ENCODE measurements at places on chromosomes 11 and 22.

- DNase-seq = no peak
These were observed 125.5 kb downstream of the FBXO7 start for GRCh38 chr22:32600147-32600546.

- DNase-seq = no peak
These were observed 119.3 kb downstream of the ABTB2 start for GRCh38 chr11:34238533-34238932.

DNA sequence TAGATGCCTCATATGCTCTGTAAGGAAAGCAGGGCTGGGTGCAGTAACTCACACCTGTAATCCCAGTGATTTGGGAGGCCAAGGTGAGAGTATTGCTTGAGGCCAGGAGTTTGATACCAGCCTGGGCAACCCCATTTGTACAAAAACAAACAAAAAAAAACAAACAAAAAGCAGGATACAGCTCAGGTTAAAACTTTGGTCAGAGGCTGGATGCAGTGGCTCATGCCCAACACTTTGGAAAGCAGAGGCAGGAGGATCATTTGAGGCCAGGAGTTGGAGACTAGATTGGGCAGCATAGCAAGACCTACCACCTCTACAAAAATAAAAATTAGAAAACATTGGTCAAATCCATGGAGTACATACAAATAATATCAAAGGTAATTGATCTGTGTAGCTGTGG lies 7.9 kb downstream of the CUL5 start:
- no peak for DNase-seq

DNA sequence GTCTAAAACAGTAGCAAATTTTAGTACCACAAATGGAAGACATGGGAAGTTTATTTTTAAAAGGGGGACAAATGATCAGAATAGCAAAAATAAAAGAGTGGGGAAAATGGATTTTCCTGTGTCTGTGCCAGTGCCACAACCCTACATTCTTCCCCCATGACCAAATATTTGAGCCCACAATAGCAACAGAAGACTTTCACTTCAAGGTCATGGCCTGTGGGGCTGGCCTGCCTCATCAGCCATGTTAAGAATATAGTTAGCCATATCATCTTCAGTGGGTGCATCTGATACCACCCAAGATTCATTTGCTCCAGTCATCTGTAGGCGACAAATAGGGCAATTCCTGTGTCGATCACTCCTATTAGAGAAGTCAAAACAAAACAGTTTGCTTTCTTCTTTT lies 26.3 kb downstream of the RNF141 start:
- no peak for DNase-seq

GRCh38 chr11:19675397-19675796 lies 37.2 kb upstream of the NAV2 start:
- DNase-seq = no peak

GRCh38 chr11:13535819-13536218 lies 40.0 kb upstream of the PTH start:
- no peak for DNase-seq

DNA sequence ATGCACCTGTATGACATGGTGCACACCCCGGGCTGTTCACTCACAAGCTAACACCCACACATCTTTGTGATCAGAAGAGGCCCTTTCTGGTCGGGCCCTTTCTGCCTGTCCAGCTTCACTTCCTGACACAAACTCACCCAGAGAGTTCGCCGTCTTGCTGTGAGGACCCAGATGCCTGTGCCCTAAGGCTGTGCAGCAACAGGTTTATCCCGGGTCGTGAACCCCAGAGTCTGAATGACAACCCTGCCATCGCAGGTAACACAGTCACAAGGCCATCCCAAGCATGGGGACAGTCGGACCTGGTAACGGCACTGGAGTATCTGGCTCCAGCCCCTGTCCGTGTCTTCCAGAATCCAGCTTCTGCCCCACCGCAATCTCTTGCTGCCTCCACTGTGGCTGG lies 235.1 kb downstream of the BUD13 start:
- DNase-seq = no peak

DNA sequence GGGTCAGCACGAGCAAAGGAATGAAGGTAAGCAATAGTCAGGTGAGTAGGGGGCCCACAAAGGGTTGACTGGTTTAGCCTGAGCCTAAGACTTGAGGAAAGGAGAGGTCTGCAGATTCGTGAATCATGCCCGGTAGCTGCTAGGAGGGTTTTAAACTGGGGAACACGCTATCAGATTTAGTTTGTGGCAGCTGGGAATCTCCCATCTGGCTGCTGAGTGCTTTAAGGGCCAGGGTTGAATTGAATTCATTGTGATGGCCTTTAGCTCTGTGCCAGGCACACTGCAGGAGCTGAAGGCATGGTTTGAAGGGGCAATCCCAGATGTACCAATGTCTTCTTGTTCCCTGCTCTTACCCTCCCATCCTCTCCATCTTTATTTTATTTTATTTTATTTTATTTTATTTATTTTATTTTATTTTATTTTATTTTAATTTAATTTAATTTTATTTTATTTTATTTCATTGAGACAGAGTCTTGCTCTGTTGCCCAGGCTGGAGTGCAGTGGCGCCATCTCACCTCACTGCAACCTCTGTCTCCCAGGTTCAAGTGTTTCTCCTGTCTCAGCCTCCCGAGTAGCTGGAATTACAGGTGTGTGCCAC lies 1.9 kb upstream of the NECTIN1 start:
- DNase-seq = no peak

DNA sequence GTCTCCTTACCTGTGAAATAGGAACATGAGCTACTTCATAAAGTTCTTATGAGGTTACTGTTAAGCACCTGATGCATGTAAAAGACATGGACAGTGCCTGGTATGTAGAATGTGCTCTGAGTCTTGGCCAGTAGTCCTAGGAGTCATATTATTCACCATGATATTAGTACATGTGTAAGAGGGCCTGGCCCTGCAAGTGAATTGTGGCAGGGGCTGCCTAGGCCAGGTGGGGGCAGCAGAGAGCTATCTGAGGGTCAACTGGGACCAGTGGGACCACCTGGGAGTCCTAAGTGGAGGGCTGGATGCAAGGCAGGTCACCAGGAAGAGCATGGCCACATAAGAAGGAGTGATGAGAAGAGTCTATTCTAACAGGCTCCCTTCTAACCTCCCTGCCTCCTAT lies 529.5 kb downstream of the SOX6 start:
- no peak for DNase-seq

DNA sequence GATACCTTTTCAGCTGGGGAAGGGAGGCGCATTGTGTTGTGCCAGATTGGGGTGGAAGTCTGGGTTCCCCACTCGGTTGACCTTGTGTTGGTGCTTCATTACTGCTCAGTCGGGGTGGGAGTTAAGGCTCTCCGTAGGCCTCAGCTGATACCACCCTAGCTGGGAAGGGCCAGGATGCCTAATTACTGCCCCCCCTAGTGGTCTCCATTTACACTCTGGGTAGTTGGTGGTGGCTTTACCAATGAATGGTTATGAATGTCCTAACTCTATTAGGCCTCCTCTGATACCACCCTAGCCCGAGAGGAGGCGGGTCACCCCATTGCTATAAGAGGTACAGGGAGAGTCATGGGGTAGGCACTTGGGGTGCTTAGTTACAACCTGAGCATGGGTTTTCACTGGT lies 27.5 kb upstream of the HIKESHI start:
- DNase-seq = no peak

GRCh38 chr22:32646476-32646875 lies 155.0 kb upstream of the TIMP3 start:
- DNase-seq = no peak

DNA sequence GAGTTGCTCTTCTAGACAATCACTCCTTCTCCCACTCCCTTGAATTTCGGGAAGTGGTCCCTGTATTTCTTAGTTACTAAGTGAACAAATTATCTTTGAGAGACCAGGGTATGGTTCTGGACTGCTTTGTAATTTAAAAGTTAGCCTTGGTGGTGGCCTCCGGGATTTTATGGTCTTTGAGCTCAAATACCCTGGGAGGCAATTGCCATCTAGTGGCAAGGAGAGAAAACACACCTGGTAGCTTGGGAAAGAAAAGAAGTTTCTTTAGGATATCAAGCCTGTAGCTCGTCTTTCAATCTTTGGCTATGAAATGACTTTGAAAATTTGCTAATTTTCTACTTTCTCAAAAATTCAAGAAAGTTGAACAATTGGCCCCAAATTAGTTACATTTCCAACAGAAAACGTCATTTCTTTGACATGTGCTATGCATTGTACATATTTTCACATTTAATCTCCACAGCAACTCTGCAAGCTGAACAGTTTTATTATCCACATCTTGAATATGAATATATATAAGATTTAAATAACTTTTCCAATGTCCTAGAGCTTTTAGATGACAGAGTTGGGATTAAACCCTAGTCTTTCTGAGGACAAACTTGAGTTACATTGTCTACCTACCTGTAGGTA lies 39.1 kb downstream of the MMP27 start:
- peak; percentile 23 for DNase-seq

DNA sequence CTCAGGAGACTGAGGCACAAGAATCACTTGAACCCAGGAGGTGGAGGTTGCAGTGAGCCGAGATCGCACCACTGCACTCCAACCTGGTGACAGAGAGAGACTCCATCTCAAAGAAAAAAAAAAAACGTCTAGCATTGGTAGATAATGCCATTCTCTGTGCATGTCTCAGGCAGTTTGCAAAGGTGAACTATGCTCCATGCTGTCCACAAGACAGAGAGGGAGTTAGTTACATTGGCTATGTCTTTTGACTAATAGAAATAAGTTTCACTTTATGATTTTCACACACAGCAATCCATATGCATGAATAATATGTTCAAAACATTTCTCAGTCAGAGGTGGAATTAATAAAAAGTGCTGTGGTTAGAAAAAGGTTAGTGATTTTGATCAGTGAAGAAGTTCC lies 591.4 kb downstream of the ETS1 start:
- no peak for DNase-seq

DNA sequence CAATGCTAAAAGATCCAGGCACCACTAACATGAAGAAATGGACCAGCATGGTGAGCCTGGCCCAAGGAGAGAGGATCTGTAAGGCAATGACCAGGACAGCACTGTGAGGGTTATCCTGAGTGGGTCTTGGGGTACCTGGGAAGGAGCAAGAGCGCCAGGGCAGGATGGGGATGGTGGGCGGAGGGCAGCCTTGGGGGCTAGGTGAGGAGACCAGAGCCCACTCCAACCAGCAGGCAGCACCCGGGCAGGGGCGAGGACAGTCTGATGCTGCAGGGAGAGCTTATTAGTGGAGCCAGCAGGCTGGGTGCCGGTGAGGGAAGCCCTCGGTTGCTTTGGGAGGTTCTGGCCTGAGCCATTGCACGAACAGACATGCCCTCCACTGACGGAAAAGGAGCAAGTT lies 10.7 kb upstream of the NAP1L4 start:
- DNase-seq = no peak

DNA sequence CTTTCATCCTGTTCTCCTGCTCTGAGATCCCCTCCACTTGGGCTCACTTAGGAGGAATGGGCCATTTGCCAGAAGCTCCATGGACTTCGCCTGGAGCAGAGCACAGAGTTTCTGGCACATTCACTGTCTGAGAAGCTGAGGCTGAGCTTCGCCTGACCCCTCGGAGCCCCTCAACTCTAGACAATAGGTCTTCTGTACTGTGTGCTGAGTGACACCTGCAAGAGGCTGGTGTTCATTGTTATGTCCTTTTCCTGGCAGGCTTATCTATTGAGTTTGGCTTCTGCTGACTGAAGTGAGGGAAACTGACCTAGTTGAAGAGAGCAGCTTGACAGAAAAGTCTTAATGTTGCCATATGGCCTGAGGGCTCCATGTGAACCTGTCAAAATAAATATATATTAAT lies 124.3 kb downstream of the EHF start:
- DNase-seq = no peak

- DNase-seq = no peak
These were observed 688.1 kb downstream of the BRD1 start for GRCh38 chr22:49139492-49140151.

DNA sequence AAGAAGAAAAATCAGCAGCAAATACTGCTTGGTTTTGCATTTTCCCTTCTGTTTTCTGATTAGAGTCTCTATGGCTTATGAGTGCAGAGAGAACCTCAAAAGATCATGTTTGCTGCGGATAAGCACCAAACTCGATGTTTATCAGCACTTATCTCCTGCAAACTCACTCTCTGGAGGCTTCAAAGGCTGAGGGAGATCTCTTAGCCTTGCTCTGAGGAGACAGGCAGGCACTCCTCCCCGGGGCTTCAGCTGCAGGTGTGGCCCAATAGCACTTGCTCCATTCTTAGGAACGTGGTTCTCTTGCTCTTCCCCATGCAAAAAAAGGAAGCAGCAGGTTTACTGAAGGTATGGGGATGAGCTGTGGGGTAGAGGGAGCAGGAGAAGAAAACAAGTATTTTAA lies 45.1 kb downstream of the FLI1 start:
- no peak for DNase-seq

GRCh38 chr11:83222499-83222898 lies 29.0 kb downstream of the ANKRD42 start:
- DNase-seq = no peak
